ENCODE measurements at places on chromosomes 5 and 9. TPM values are rescaled to one million over a fixed set of nuclear protein-coding genes. Genes with fewer than 3 reads are reported as not detected.

The GPR151 gene
- total RNA-seq = not detected

- H3K4me3 ChIP-seq = no peak overlapping the region
- no peak for DNase-seq
- H3K27ac ChIP-seq = no peak overlapping the region
- no peaks in the 10 kb centered on the region for H3K27me3 ChIP-seq
- no peaks in the 10 kb centered on the region for H3K36me3 ChIP-seq
- no peaks in the 10 kb centered on the region for H3K4me1 ChIP-seq
Measured at GRCh38 chr9:115183436-115183835, 65.5 kb upstream of the TNC start.

The ENHO gene
- 0.60 TPM for total RNA-seq

The SLCO6A1 gene
- not detected for total RNA-seq

All from HepG2 (cell line).